ENCODE measurements at places on chromosomes 6 and 20.

DNA sequence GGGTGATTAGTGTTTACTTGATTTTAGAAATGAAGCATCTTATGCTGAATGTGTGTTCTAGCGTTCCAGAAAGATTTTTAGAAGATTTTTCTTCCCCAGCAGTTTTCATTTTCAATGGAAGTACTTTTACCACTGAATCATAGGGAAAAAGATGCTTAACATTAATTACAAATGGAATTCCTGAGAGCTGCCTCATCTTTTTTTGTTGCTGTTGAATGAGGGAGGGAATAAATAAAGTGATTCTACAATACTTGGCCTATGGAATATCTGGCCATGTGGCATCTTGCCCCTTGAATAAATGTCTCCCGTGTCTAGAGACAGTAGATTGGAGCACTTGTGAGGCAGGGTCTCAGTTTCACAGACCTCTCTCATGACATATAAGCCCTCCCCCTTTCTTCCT lies 44.1 kb upstream of the SLC22A1 start:
- no peaks in the 10 kb centered on the region for H3K4me1 ChIP-seq
- no peaks in the 10 kb centered on the region for H3K27me3 ChIP-seq
- H3K36me3 ChIP-seq = peaks cover 61% of the 10 kb centered on the region
- no peak for DNase-seq
- H3K4me3 ChIP-seq = no peak overlapping the region
- no peak overlapping the region for H3K27ac ChIP-seq

GRCh38 chr6:115717062-115717461 lies 343.6 kb downstream of the FRK start:
- no peaks in the 10 kb centered on the region for H3K36me3 ChIP-seq
- H3K4me3 ChIP-seq = no peak overlapping the region
- DNase-seq = no peak
- no peak overlapping the region for H3K27ac ChIP-seq
- no peaks in the 10 kb centered on the region for H3K27me3 ChIP-seq

DNA sequence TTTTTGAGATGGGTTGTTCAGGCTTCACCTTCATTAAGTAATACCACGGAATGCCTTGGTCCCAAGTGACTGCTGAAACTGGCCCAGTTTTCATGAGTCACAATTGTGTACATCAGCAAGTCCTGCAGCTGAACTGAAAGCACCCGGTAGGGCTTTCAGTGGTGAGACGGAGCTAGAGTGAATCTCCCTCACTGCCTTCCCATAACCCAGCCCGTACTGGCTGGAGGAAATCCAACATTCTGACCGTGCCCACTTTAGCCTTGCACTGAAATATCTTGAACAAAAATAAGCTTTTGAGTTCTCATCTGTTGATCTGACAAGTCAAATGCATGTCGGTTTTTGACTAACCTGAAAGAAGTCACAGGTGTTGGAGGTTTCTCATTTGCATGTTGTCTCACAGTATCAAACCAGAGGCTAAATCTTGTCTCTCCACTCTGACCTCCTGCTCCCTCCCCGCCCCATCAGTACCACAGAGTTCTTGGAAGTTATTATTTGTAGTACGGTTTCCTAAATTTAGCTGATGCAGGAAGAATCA lies 35.9 kb downstream of the DUSP22 start:
- no peaks in the 10 kb centered on the region for H3K27me3 ChIP-seq
- peaks cover 19% of the 10 kb centered on the region for H3K4me1 ChIP-seq
- no peak overlapping the region for H3K4me3 ChIP-seq
- no peaks in the 10 kb centered on the region for H3K36me3 ChIP-seq

DNA sequence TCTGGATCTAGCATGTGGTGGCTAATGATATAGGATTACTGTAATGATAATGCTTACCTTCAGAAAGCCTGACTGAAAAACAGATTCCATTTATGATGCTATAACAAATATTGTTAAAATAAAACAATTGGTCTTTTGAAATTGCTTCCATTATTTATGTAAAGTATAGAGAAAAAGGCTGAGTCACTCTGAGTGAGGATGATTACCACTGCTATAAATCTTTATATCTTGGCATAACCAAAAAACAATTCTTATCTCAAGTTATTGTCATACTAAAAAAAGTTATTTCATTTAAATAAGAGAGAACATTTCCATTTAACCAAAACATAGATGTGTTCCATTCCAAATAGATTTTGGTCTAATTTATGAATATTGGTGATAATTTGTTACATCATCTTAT lies 53.0 kb upstream of the DST start:
- peaks cover 31% of the 10 kb centered on the region for H3K4me1 ChIP-seq
- no peak overlapping the region for H3K27ac ChIP-seq
- H3K36me3 ChIP-seq = no peaks in the 10 kb centered on the region
- no peaks in the 10 kb centered on the region for H3K27me3 ChIP-seq
- no peak overlapping the region for H3K4me3 ChIP-seq
- no peak for DNase-seq

DNA sequence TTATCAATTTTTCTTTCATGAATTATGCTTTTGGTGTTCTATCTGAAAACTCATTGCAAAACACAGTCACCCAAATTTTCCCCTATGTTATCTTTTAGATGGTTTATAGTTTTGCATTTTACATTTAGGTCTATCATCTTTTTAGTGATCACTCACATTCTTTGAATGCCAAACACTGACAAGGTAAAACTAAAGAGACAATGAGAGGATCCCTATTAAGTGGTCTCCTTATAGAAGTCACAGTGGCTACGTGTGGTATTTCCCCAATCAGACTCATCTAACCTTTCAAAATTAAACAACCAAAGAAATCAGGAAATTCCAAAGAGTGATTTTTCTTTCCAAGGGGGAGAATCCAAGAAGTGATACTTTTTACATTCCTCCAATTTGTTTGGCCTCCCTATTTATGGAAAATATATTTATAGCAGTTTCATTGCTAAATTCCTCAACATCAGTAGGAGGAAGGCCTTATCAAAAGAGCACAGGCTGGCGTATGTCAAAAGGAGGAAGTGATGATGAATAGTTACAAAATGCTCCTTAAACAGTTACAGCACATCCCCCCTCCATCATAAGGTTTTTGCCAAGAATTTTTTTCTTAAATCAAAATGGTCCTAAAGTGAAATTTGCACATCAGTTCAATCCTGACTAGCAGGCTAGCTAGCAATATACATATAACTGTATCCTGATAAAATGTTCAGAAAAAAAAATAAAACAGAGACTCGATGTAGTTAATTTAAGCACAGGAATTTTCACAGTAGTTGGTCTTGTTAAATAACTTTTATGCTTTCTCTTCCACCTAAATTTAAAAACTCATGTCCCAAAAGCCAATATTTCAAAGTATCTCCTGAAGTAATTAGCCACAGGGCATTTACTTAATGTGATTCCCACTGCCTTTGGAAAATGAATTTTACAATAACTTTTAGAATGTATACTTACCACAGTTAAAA lies 76.2 kb upstream of the IPCEF1 start:
- H3K4me3 ChIP-seq = peak overlapping the region; percentile 3
- H3K36me3 ChIP-seq = no peaks in the 10 kb centered on the region
- H3K27me3 ChIP-seq = no peaks in the 10 kb centered on the region

- no peaks in the 10 kb centered on the region for H3K27me3 ChIP-seq
- no peak overlapping the region for H3K27ac ChIP-seq
- H3K4me1 ChIP-seq = no peaks in the 10 kb centered on the region
- H3K4me3 ChIP-seq = no peak overlapping the region
- DNase-seq = no peak
Measured at GRCh38 chr20:37656945-37657344, 36.9 kb upstream of the CTNNBL1 start.

DNA sequence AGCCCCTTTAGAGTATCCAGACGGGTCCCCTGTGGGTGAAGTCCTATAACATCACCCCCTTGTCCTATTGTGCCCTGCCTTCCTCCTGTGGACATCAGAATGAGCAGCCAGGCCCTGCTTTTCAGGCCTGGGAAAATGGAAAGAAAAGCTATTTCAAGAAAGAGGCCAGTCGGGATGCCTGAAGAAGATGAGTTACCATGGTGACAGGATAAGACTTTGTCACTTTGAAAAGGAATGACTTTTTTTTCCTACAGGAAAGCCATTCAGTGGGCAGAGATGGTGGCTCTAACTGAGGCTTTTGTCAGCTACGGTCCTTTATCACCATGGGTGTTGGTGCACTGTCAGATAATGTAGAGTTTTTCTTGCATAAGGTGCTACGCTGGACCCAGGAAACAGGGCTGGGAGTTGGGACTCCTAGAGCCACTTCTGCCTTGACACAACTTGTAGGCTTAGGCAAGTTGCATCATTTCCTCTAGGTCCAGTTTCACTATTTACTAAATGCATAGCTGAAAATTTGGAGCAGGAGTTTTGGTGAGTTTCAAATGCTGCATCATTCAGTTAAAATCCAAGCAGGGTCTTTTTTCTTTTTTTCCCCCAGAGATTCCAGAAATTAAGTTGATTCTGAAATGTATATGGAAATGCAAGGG lies 293.6 kb upstream of the PRND start:
- DNase-seq = no peak
- H3K4me3 ChIP-seq = no peak overlapping the region
- no peaks in the 10 kb centered on the region for H3K36me3 ChIP-seq
- H3K27me3 ChIP-seq = no peaks in the 10 kb centered on the region
- no peak overlapping the region for H3K27ac ChIP-seq
- H3K4me1 ChIP-seq = no peaks in the 10 kb centered on the region

- H3K4me3 ChIP-seq = no peak overlapping the region
- peaks cover 3% of the 10 kb centered on the region for H3K36me3 ChIP-seq
- no peak for DNase-seq
- H3K27ac ChIP-seq = peak overlapping the region; percentile 28
- H3K4me1 ChIP-seq = peaks cover 5% of the 10 kb centered on the region
Measured at GRCh38 chr6:110233770-110234374, 53.6 kb downstream of the CDC40 start.

DNA sequence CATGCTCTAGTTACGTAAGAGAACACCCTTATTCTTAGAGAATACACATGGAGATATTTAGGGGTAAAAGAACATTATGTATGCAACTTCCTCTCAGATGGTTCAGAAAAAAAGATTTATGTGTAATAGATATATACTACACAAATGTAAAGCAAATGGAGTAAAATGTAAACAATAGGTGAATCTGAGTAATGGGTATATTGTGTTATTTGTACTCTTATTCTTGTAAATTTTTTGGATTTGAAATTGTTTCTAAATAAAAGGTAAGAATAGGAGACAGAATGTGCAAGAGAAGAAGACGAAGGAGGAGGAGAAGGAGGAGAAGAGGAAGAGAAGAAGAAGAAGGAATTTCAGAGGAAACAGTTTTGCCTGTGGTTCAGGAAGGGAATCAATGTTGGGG lies 22.5 kb upstream of the LCA5 start:
- DNase-seq = no peak
- H3K4me3 ChIP-seq = no peak overlapping the region
- H3K4me1 ChIP-seq = no peaks in the 10 kb centered on the region
- no peak overlapping the region for H3K27ac ChIP-seq
- H3K27me3 ChIP-seq = no peaks in the 10 kb centered on the region
- no peaks in the 10 kb centered on the region for H3K36me3 ChIP-seq

DNA sequence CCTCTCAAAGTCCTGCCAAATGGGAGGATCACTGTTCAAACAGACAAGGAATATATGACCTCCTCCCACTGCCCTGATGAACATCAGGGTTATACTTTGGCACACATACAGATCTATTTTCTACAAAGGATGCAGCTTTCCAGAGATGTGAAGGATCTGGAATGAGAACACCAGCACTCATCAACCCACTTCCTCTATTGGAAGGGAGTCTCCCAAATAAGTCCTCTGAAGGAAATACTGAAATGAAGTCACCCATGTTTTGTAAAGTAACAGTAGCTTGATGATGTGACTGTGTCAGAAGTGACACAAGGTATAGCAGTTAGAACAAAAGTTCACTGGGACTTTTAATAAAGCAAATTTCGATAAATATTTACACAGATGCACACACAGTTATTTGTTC lies 104.9 kb downstream of the OGFRL1 start:
- no peak overlapping the region for H3K4me3 ChIP-seq
- H3K4me1 ChIP-seq = peaks cover 61% of the 10 kb centered on the region
- DNase-seq = no peak
- no peaks in the 10 kb centered on the region for H3K27me3 ChIP-seq
- peaks cover 4% of the 10 kb centered on the region for H3K36me3 ChIP-seq

GRCh38 chr6:30749554-30750378 lies 5.4 kb upstream of the IER3 start:
- peaks cover 17% of the 10 kb centered on the region for H3K4me1 ChIP-seq
- H3K27ac ChIP-seq = no peak overlapping the region
- no peaks in the 10 kb centered on the region for H3K36me3 ChIP-seq
- DNase-seq = no peak

- no peaks in the 10 kb centered on the region for H3K27me3 ChIP-seq
- no peaks in the 10 kb centered on the region for H3K36me3 ChIP-seq
- no peak overlapping the region for H3K4me3 ChIP-seq
- no peak for DNase-seq
Measured at GRCh38 chr20:14522595-14522994, 185.2 kb upstream of the FLRT3 start.

GRCh38 chr20:38270869-38271605 lies 10.5 kb upstream of the KIAA1755 start:
- H3K27ac ChIP-seq = peak overlapping the region; percentile 77
- H3K4me3 ChIP-seq = peak overlapping the region; percentile 54
- peak; percentile 73 for DNase-seq
- no peaks in the 10 kb centered on the region for H3K27me3 ChIP-seq

DNA sequence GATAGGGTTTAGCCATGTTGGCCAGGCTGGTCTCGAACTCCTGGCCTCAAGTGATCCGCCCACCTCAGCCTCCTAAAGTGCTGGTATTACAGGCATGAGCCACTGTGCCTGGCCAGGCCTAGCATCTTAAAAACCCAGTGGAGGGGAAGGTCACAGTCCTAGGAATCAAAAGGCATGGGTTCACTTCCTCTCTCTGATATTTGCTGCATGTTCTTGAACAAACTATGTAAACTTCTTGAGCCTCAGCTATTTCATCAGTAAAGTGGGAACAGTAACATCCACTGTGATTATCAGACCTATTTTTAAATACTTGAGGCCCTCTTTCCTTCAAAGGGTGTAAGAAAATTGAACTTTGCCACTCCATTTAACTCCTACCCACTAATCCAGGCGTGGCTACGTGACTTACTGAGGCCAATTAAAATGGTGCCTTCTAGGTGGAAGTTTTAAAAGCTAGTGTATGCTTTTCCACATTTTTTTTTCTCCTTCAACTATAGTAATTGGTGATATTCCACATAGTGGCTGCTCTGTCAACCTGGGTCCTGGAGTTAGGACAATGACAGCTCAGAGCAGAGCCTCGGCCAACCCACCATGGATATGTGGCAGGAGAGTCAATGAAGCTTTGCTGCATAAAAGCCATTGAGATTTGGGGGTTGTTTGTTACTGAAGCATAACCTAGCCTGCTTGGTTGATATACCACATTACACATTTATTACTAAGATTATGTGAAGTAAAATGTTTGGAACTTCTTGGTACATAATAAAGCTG lies 32.2 kb upstream of the IER3 start:
- no peak overlapping the region for H3K27ac ChIP-seq
- H3K36me3 ChIP-seq = no peaks in the 10 kb centered on the region
- no peak for DNase-seq
- H3K4me1 ChIP-seq = peaks cover 35% of the 10 kb centered on the region
- no peak overlapping the region for H3K4me3 ChIP-seq

DNA sequence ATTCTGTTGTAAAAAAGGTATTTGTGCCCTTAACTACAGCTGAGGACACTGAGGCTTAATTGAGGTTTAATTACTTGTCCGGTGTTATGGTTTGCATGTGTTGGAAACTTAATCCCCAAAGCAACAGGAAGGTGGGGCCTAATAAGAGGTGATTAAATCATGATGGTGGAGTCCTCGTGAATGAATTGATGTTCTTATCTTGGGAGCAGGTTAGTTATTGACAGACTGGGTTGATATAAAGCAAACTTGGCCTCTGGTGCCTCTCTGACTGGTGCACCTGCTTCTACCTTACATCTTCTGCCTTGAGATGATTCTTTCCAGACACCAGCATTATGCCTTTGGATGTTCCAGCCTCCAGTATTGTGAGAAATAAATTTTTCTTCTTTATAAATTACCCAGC lies 306.5 kb upstream of the HS3ST5 start:
- DNase-seq = no peak
- no peak overlapping the region for H3K4me3 ChIP-seq
- no peaks in the 10 kb centered on the region for H3K4me1 ChIP-seq
- no peaks in the 10 kb centered on the region for H3K27me3 ChIP-seq
- no peak overlapping the region for H3K27ac ChIP-seq
